ENCODE measurements at places on chromosomes 11 and 22. TPM values are rescaled to one million over a fixed set of nuclear protein-coding genes. Genes with fewer than 3 reads are reported as not detected.

DNA sequence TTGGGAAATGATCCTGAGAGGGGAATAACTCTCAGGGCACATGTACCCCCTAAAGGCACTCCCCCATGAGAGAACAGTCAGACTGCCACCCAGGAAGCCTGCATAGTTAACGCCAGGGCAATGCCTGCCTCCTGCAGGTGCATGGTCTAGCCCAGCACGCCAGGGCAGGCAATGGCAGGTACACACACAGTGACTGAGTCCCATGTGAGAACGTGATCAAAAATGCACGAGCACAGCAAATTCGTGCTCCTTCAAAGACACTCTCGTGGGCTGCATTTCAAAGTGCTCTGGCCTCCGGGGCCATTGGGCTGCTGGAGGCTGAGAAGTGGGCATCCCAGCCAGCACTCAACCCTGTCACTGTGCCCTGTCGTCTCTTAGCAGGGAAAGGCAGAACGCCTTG, 79.7 kb downstream of the SHANK2 start:
- no peak for DNase-seq

- no peak for DNase-seq
Measured at GRCh38 chr11:114258696-114259095, 37.5 kb upstream of the NNMT start.

The PTPRCAP gene
- total RNA-seq = 197 TPM

The GUCY1A2 gene
- total RNA-seq = 0.05 TPM
